AG09319 (cell line): ENCODE measurements at places on chromosomes 1 and 21.

GRCh38 chr1:175804561-175804960, 61.2 kb upstream of the TNR start:
- no peak for DNase-seq

DNA sequence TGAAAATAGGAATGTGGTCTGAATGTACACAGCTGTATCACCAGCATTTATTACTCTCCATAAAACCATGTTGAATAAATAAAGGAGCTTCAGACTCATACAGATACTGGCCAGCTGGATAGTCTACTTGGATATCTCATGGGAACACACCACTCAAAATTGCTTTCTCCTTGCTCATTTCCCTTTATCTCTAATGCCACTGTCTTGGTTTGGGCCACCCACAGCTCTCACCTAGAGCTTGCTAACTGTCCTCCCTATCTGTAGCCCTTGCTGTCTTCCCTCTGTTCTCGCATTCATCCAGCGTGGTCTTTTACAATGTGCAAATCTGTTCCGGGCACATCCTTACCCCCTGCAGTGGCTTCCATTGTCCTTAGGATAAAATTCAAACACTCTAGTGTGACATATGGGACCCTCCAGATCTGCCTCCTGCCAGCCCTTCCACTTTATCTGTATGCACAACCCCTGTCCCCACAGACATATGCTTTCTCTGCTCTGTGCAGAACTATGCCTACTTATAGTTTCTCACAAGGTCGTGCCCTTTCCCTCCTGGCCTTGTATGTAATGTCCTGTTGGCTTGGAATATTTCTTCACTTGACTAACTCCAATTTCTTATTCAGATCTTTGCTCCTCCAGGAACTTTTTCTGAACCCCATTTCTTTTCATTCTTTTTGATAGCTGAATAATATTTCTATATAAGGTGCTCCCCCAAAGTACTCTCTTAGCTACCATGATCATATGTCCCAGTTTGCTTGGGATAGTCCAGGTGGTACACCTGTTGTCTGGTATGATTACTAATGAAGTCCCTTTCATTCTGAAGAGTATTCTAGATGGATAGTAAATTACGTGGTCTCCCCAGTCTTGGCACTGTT, 2.9 kb downstream of the FLVCR1 start:
- DNase-seq: no peak

- DNase-seq: no peak
Measured at GRCh38 chr1:230790026-230790425, 42.8 kb downstream of the CAPN9 start.

- DNase-seq: no peak
Measured at GRCh38 chr1:234602334-234603220, 7.4 kb downstream of the IRF2BP2 start.

DNA sequence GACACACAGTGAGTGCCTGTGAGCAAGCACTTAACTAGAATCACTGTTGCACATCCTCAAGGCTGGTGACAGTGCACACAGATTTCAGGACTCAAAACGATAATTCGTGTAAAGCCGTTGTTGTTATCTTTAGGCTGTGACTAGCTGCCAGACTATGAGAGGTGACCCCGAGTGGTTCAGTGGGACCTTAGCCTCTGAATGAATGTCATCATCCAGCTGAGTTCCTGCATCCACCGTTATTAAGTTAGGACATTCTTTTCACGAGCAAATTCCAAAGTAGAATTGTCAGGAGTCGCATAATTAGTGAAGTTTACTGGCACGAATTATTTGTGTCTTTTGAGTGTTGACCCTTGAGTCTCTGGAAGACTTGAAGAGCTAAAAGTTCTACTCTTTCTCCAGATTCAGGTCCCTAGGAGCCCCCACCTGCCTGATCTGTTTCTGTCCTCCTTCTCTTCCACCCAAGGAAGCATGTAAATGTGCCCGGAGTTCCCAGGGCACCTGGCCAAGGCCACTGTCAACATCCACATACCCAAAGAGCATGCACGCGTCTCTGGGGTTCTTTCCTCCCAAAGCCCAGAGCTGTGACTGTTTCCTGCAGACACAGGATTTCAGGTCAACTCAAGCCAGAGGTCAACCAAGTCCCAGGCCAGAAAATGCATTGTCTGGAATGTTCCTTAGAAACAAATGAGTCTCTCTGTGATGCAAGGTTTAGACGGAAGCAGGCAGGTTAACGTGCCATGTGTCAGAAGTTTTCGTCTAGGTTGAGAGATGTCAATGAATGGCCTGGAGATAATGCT, 207.2 kb downstream of the TOMM20 start:
- no peak for DNase-seq

DNA sequence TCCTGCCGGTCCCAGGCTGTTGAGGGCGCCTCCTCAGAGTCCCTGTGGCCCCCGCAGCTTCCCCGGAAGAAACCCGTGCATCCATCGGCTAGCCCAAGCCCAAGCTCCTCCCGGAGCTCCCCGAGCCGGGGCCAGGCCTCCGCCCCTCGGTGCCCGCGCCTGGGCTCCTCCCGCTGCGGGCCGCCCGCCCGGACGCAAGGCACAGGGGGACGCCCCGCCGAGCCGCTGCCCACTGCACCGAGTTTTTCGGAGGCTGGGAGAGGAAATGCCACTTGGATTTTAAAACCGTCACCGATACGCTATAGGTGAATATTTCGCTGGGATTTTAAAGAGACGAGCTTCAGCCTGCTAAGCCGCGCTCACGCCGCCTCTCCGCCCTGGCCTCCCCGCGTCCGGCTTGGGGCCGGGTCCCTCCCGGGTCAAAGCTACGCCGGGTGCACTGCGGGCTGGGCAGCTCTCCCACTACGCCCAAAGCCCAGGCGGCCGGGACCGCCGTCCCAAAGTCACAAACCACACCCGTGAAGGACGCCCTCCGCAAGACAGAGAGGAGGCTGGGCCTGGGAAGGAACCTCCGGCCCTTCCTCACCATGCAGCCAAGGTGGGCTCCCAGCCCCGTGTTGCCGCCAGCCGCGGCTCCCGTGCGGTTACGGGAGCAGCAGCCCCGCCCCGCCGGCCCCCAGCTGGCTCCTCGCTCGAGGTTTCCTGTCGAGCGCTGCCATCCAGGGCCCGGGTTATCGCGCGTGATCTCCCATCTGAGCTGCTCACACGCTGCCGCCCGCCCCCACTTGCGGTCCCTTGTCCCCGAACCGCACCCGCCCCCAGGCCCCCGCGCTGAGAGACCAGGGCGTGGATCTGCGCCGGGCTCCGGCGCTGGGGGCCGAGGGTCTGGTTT, 63.2 kb downstream of the CD247 start:
- DNase-seq: no peak

- no peak for DNase-seq
Measured at GRCh38 chr1:11147197-11147770, 41.9 kb upstream of the ANGPTL7 start.

DNA sequence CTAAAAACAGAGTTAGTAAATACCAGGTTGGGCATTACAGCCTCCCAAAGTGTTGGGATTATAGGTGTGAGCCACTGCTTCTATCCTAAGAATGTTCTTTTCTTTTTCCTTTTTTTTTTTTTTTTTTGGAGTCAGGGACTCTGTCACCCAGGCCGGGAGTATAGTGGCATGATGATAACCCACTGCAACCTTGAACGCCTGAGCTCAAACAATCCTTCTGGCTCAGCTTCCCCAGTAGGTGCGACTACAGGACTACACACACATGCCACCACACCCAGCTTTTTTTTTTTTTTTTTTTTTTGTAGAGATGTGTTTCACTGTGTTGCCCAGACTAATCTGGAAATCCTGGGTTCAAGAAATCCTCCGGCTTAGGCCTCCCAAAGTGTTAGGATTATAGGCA, 5.9 kb downstream of the ZBTB8OS start:
- no peak for DNase-seq

- no peak for DNase-seq
Measured at GRCh38 chr1:44973645-44974044, 12.8 kb downstream of the EIF2B3 start.

DNA sequence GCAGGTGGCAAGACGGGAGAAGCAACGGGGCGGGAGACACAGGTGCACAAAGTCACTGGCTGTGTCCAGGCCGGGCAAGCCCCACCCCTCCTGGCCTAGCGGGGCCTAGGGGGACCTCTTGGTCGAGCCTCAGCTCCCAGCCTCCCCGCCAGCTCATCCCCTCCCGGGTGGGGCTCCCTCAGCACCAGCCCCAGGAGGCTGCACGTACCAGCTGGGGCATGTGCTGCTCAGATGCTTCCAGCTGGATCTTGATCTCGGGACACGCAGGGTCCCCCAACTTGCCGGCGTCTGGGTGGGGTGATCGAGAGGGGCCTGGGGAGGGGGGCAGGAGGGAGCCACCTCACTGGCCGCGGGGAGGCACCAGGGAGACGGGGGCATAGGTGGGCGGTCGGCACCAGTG, 71.4 kb downstream of the RAP1GAP start:
- DNase-seq: no peak

DNA sequence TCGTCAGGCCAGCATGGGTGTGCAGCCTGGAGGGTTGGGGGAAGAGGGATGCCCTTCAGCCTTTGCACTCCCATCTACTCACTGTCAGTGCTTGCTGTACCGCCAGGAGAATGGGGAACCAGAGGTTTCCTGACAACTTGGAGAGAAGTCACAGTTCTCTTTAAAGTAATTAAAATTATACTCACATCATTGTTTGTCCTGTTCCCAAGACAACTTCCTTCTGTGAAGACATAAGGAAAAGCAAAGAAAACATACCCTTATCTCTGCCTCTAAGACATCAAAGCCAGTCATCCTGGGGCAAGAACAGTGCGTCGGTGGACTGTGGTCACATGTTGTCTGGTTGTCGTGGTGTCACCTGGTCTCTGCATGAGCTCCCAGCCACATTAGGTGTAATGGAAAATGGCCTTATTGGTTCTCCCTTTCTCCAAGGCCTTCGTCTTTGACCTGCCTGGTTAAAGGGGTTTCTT, 17.6 kb downstream of the TRAF5 start:
- DNase-seq: no peak

GRCh38 chr1:89356658-89357400, 7.0 kb upstream of the GBP6 start:
- no peak for DNase-seq
